Kidney epithelial cell (primary cell): ENCODE measurements at places on chromosomes 2 and 18.

GRCh38 chr2:181074457-181074856 lies 94.1 kb downstream of the UBE2E3 start:
- no peak for DNase-seq

DNA sequence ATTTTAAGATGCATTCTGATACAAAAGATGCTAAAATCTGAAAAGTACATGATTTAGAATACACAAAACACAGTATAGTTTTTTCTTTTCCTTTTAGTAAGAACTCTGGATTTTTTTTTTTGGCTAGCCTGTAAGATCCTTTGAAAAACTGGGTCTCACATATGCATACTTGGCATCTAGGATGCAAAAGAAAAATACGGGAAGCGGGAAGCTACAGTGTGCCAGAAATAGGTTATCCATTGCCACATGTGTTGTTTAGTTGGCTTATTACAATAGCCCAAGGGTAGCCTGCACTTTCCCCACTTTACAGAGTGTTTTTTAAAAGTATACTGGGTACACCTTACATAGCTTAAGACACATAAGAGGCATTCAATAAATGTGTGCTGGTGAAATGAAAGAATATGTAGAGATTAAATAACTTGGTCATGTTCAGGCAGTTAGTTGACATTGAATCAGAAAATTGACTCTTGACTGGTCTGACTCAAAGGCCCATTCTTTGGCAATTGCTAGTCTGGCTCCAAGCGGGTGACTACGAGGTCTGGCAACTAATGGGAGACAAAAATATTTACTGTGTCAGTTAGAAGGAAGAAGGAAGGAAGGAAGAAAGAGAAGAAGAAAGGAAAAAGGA lies 286.8 kb upstream of the TRIB2 start:
- DNase-seq: no peak

- peak; percentile 53 for DNase-seq
Measured at GRCh38 chr2:27831279-27832050, 58.7 kb downstream of the RBKS start.

DNA sequence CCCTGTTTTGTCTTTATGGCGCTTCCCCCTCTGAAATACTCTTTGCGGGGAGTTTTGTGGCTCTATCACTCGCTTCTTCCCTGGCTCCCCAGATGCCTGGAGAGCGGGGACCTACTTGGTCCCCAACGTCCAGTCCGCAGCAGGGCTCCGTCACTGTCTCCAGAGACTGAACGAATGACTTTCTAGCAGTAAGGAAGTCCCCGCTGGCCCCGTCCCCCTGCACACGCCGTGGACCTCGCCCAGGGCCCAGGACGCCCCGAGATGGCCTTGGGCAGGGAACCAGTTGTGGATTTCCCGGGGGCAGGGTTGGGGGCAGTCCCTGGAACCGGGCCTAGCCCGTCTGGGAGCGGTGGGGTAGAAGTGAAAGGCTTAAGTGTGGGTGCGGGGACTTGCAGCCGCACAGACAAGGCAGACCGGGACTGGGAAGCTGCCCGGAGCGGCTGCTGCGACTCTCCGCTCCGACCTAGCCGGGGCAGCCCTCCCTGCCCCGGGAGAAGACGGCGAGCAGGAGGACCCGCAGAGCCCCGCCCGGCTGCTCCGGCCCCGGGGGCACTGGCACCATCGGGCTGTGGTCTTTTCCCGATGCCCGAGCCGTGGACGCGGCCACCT lies 821 bp upstream of the EPHA4 start:
- DNase-seq: no peak

DNA sequence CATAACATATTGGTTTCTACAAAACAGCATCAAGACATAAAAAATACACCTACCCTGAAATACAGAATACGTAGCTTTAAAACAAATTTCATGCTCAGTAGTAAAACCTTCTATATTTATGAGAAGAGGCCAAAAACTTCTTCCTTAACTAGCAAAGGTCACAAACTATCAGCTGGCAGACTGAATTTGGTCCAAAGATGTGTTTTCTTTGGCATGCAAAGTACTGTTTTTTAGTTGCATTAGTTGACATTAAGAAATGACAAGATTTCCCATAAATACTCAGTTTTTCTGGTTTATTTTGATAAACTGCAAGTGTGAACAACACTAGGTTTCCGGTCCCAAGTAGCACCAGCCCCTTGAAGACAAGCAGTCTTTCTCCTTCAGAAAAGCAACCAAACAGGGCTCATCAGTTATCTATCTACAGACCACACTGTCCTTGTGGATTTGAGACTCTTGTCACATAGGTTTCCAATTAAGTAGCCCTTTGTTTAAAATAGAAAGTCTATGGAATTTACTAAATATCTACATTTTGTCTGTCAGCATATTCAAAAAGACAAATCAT lies 35.6 kb downstream of the SLC25A12 start:
- DNase-seq: no peak

DNA sequence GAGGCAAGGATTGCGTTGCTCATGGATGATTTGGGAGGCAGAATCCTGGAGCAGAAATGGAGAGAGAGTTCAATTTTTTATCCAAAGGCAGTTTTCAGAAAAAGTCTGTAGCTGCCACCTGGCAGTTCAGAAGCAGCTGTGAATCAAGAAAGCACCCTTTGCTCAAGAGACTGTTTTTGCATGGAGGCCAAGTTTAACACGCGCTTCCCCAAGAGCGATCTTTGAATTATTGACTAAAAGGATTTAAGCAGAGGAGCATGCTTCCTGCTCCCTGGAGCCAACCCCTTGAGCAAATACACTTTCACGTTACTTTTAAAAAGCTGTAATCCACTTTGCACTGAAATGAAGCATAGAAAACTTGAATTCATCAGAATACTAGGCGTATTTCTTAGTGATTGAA lies 252.4 kb downstream of the RNF144A start:
- no peak for DNase-seq

DNA sequence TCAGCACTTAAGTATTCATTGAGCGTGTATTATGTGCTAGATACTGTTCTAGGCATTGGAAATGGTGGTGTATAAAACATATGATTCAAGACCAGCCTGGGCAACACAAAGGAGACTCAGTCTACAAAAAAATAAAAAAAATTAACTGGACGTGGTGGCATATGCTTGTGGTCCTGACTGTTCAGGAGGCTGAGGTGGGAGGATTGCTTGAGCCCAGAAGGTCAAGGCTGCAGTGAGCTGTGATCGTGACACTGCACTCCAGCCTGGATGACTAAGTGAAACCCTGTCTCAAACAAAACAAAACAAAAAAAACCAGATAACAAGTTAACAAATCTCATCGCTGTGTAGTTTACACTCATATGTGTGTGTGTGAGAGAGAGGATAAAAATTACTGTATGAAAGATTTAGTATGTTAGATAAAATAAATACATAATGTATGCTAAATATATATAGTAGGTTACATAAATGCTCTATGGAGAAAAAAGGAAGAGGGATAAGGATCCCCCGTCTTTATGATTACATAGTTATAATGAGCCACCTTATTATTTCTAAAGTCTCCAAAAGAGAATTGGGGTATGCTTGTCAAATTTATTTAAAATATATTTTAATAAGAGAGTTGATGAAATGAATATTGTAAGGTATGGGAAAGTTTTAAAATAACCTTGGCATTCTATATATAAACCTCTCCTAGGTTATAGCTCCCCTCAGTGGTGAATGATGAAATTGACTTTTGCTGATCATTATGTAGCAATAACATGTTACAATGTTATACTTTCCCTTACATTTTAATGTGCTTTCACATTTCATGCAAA lies 69.2 kb downstream of the EHBP1 start:
- no peak for DNase-seq

DNA sequence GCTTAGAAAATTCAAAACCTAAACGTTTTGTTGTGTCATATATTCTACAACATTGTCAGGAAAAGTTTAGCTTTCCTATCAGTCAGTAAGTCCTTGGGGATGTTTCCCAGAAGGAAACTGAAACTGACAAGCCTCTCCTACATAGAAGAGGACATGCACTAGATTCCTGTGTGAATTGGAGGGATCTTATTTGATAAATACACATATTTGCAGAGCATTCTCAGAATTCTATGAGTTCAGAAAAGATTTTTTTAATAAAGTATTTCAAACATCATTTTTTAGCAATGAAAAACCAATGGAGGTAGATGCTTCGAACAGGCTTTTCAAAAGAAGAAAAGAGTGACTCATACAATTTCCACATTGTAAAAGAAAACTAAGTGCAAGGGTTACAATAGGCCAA lies 1706.7 kb downstream of the SUCLG1 start:
- DNase-seq: no peak

DNA sequence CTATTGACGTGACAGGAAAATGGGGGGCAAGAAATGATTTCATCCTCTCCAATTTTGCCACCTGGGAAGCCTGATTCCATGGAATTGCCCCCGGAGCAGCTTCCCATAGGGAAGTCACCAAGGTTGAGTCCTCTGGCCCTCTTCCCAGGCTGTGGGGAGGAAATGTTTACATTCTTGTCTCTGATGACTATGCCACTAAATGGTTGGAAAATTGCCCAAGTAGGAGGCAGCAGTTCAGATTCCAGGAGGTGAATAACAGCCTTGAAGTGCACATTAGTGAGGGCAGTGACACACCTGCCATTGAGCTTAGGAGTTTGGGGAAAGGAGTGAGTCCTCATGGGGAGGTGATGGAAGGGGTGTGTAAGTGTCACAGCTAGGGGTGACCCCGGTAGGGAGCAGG lies 449.2 kb upstream of the DCC start:
- peak; percentile 81 for DNase-seq

DNA sequence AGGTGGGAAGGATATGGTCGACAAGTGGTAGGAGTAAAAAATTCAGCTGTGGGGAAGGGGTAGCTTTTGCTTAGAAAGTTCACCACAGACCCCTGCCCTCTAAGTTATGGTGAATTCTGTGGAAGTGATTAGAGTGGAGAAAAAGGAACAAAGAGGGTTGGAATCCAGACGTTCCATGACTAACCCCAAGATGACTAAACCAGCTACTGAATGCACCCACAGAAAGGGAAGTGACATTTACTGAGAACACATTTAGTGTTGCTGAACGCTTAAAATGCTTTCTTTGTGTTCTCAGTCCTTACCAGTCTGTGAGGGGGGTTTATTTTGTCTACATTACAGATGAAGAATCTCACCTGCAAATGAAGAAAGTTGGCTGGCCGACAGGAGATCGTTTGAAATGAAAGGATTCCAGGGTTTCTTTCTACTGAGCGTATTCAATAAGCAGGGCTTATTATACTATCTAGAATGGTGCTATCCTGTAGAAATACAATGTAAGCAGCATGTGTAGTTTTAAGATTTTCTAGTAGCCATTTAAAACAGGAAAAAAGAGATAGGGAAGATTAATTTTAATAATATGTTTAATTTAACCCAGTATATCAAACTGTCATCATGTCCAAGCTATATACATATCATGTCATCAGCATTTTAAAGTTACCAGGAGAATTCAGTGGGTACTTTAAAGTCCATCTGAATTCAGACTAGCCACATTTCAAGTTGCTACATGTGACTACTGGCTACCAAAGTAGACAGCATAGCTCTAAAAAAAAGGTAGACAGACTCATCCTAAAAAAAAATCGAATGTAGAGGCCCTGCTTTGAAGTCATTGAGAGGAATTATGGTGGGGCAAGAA lies 60.1 kb downstream of the LIMS1 start:
- peak; percentile 94 for DNase-seq

DNA sequence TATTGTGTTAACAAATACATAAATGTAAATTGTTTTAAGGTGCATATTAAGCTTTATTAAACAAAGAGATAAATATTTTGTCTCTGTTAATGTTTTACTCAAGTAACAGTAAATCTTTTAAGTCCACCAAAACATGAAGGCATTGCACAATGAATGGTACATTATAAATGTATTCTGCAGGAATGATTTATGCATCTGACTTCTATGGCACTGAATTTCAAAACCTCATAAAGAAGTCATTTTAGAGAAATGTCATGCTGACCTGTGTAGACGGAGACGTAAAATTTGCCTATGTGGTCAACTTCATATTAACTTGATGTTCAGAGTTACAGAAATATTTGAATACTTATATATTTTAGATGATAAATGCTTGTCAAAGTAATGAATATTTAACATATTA lies 194.7 kb downstream of the BABAM2 start:
- no peak for DNase-seq

DNA sequence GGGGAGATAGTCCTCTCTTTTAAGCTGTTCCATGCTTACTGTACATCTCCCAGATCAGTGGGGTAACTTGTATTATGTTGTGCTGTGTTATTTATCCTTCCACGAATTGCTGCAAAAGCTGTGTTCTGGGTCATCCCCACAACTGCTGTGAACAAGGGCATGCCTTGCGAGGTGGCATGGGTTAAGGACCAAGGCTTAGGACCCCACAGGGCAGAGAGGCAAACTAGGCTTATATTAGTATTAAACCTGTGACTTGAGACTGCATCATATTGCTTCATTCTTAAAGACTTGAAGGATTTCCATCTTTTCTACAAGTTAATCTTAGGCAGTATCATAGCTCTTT lies 19.9 kb downstream of the RND3 start:
- DNase-seq: no peak

- DNase-seq: no peak
Measured at GRCh38 chr18:47795434-47795814, 135.0 kb downstream of the SMAD2 start.

DNA sequence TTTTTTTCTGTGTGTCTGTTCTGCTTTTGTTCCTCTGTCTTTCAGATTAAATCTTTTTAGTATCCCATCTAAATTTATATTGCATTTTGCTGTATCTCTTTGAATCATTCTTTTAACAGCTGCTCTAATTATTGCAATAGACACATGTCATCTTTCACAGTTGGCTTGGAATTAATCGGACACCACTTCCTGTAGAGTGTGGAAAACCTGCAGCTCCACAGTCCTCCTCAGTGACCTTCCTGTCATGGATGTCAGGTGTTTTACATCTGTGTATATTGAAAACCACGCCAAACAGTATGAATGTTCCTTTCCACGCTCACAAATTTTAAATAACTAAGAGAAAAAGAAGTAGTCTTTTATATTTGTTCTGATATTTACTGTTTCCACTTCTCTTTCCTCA lies 135.3 kb downstream of the PXDN start:
- no peak for DNase-seq

DNA sequence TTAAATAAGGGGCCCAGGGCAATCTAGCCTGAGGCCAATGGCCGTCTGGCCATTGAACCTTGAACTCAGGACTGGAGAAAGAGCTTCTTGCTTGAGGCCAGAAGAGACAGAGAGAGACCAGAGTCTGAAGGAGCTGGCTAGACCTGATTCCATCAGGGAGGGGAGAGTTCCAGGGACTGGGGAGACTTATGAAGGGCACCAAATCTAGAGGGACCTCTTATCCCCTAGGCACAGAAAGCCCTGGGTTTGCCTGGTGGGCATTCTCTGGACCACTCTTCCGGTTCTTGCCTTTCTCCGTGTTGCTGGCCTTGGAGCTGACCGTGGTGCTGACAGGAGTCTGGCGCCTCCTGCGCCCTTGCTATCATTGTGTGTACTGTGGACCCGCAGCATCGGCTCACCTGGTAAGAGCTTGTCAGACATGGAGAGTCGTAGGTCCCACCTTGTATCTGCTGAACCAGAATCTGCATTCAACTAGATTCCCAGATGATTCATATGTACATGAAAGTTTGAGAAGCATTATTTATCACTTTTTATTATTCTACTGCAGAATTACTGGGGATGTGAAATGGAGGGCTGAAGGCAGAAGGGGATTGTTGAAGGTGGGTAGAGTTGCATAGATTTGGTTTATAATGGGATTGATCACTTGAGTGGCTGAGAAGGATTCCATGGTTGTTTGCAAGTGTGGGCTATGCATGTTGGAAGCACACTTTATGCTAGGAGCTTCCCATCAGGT lies 4.3 kb upstream of the TRPM8 start:
- peak; percentile 19 for DNase-seq

GRCh38 chr2:131011486-131011885 lies 81.8 kb downstream of the FAM168B start:
- DNase-seq: no peak
